ENCODE measurements at places on chromosomes 1 and 21. TPM values are rescaled to one million over a fixed set of nuclear protein-coding genes. Genes with fewer than 3 reads are reported as not detected.

The ATF6 gene
- 13.0 TPM for total RNA-seq

The NUP210L gene
- total RNA-seq, result 0.30 TPM

The BNIPL gene
- 0.47 TPM for total RNA-seq

The PPM1J gene
- 5.4 TPM for total RNA-seq

The CYB5RL gene
- total RNA-seq, result 6.1 TPM

The LAX1 gene
- total RNA-seq, result not detected

The RNU1-4 gene
- total RNA-seq, result 6,072 TPM

The MARK1 gene
- 14.9 TPM for total RNA-seq

The PTGER3 gene
- total RNA-seq, result 2.6 TPM

The RYR2 gene
- 783 TPM for total RNA-seq

The LAPTM5 gene
- 18.8 TPM for total RNA-seq

The AMY1B gene
- total RNA-seq, result not detected

The RNU11 gene
- total RNA-seq, result not detected

The PRAMEF20 gene
- total RNA-seq, result not detected

The GABRD gene
- 0.41 TPM for total RNA-seq

The OR2M3 gene
- not detected for total RNA-seq

The RCAN1 gene
- total RNA-seq, result 75.3 TPM

The CRABP2 gene
- 0.60 TPM for total RNA-seq

All from left ventricle myocardium inferior (tissue), 1 donor.